GM18507 (cell line): ENCODE measurements at places on chromosomes 13 and 19.

- no peak for DNase-seq
Measured at GRCh38 chr13:24505256-24505655, 7.3 kb downstream of the PARP4 start.

DNA sequence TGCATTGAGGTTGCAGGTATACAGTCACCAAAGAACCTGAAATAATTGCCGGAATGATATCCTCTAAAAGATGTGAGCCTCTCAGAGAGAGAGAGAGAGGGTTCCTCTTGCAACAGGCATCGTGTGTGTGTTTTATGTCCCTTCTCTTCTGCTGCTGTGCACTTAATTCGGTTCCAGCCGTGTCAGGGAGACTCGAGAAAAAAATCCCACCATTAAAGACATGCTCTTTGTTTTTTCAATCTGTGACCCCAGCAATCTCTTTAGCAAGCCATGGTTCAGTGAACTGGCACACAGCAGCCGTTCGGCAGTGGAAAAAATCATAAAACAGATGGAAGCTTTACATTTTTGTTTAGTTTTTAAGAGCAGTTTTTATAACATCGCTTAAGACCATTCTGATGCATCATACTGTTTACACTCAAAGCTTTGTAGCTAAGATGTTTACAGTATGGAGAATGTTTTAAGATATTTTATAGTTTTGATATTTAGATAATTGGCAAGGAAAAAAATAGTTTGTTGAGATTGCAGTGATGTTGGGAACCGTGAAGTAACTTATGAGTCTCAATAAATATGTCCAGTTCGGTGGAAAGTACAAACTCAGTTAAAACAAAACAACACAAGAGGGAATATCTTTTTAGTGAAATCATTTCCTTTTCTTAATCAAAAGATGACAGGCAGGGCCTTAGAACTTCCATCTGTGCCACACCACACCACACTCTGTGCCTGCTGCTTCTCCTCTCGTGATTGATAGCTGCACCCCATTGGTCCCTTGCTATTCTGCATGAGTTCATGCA is 31.2 kb upstream of the ZNF536 start:
- DNase-seq = no peak

- no peak for DNase-seq
Measured at GRCh38 chr19:33405553-33406461, 32.3 kb downstream of the CEBPG start.

GRCh38 chr19:31783592-31783991 is 434.4 kb upstream of the TSHZ3 start:
- no peak for DNase-seq

- peak; percentile 32 for DNase-seq
Measured at GRCh38 chr19:6412447-6413091, 12.0 kb downstream of the KHSRP start.

GRCh38 chr19:20243629-20244028 is 76.6 kb downstream of the ZNF486 start:
- DNase-seq = no peak

- no peak for DNase-seq
Measured at GRCh38 chr13:107834717-107835116, 380.6 kb downstream of the LIG4 start.

- no peak for DNase-seq
Measured at GRCh38 chr19:17172624-17173345, 42.4 kb upstream of the USE1 start.

DNA sequence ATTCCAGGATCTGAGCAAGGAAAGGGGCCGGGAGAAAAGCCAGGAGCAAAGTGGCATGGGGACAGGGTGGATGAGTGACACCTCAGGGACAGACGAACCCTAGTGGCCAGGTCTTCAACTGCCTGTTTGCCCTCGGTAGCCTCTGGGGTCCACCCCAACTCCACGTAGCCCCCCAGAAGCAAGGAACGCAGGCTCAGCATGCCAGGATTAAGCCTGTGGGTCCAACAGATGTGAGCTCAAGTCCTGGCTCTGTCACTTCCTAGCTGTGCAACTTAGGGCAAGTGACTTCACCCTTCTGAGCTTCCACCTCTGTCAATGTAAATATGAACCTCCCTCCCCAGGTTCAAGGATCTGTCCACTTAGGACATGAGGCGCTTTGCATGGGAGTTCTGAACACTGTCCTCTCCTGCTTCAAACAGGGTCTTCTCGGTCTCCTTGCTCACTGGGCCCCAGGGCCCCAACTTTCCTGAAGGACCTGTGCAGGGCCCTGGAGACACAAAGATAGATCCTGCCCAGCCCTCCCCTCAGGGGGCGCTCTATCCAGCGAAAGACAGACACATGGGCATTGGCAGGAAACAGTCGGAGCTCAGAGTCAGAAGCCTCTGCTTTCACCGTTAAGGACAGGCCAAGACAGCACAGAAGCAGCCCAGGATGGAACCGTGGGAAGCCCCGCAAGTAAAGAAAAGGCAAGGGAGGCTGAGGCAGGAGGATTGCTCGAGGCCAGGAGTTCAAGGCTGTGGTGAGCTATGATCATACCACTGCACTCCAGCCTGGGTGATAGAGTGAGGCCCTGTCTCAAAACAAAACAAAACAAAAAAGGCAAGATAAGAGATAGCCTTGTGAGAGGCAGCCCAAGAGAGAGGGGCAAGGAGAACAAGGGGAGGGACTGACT is 13.2 kb downstream of the SYDE1 start:
- DNase-seq = no peak

DNA sequence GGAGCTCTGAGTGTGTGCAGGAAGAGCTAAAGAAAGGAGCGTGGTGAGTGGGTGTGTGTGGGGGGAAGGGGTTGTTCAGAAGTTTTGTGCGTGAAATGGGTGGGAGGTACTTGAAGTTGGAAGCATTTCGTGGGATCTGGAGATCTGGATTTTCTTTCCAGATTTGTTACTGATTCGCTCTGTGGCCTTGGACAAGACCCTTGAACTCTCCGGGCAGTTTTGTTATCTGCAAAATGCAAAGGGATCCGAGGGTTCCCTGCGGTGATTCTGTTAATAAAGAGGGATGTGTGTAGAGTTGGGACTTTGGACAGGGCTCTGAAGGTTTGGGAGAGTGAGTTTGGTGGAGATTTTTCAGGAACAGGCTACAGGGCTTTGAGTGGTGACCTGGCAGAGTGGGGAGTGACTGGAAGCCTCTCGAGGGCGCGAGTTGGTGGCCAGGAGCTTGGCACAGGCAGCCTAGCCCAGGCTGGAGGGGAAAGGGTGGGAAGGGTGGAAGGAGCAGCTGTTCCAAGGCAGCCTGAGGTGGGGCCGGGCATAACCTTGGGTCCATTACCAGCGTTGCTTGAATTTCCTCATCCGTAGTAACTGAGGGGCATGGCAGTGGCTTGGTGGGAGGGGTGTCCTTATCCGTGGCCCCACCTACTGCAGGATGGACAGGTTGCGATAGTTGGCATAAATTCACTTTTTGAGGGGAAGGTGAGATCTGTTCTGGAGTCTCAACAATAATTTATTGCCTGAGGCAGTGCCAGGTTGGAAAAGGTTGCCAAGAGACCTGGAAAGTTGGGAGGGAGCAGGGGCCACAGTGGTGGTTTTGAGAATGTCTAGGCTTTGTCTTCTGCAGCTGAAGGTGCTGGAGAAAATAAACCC is 2.1 kb downstream of the ACTN4 start:
- no peak for DNase-seq

GRCh38 chr19:51824281-51825005 is 29.5 kb downstream of the FPR3 start:
- DNase-seq = no peak

DNA sequence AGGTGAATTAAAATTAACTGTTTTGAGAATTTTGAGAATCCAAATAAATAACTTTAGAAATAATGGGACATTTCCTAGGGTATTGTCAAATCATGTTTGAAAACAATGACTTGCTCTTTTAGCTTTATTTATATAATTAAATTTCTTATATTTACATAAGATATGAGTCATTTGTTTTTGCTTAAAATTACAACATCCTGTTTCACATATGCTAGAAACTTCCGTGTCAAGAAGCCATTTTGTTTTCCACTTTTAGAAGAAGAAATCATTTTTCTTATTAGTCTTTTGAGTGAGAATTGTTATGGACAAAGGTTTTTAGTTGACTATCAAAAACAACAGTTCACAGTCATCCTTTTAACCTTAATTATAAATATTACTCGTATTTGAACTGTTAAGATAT is 48.2 kb downstream of the DPY19L3 start:
- DNase-seq = no peak

DNA sequence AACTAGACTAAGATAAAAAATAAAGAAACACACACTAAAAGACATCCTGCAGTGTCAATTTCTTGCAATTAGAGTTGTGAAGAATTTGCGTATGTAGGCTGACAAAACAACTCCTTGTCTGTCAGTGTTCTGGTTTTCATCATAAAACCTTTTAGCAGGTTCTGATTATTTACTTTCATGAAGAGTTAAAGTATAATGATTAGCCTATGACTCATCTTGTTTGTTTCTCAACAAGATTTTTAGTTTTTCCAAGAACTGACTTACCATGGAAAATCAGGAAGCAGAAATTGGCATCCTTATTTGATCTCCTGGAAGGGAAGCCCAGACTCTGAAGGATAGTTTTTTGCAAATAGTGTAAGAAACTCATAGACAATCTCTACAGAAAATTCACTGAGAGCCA is 848.7 kb upstream of the PCDH9 start:
- DNase-seq = no peak

DNA sequence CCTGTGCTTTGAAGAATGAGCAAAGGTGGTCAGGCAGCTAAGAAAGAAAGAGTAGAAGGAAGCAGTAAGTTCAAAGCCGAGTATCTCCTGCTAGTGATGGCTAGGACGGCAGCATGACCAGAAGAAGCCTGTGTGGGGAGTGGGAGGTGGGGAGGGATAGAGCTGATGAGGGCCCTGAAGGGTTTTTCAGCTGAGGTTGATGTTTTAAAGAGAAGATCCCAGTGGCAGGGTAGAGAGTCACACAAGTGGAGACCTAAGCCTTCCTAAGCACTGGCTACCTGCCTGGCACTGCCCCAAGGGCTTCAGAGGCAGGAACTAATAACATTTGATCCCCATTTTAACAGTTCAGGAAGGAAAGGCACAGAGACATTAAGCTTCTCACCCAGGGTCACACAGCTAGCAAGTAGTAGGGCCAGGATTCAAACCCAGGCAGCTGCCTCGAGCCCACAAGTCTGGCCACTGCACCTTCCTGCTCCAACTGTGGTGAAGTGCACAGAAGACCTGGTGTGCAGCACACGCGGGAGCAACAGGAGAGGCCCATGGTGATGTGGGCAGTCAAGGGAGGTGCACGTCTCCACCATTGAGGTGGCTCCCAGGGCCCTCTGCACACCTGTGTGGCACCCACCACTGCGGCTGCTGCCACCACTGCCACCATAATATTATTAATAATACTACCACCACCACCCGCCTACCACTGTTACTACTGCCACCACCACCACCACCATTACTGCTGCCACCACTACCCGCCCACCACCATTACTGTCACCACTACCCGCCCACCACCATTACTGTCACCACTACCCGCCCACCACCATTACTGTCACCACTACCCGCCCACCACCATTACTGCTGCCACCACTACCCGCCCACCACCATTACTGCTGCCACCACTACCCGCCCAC is 22.1 kb downstream of the CUL4A start:
- DNase-seq = no peak

DNA sequence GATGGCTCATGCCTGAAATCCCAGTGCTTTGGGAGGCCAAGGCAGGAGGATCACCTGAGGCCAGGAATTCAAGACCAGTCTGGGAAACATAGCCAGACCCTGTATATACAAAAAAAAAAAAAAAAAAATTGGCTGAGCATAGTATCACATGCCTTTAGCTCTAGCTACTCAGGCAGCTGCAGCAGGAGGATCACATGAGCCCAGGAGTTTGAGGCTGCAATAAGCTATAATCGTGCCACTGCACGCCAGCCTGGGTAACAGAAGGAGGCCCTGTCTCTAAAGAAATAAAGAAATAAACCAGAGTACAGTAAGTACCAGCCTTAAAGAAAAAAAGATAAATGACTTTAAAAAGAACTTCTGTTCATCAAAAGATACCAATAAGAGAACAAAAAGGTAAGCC is 52.9 kb downstream of the FAM124A start:
- no peak for DNase-seq

- no peak for DNase-seq
Measured at GRCh38 chr19:3550947-3551791, 6.2 kb downstream of the MFSD12 start.

DNA sequence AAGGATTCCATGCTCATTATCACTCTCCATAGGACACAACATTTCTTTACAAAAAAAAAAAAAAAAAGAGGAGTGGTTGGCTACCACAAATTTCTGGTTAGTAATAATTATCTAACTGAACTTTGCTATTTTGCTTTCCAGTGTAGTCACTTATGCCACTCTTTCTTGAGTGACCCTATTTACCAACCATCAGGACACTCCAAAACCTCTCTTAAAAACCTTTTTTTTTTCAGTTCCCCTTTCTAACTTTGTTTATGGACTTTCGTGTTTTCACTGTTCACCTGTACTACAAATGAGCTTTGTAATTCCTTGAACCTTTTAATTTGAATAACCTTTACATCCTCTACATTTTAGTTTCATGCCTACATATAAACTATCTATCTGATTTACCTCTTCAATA is 686.5 kb upstream of the PCDH9 start:
- no peak for DNase-seq

DNA sequence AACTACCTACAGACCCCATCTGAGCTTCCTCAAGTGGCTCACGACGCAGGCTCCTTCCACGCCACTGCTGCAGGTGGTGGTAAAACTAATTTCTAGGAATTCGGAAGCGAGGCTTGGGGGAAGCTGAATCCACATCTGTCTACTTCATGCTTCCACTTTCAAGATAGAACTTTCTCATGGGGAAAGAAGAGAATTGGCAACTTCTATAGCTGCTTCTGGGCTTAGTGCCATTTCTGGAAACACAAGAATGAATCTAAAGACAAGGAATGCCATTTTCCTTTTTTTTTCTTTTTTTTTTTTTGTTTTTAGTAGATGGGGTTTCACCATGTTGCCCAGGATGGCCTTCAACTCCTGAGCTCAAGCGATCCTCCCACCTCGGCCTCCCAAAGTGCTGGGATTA is 2.8 kb upstream of the NLRP12 start:
- no peak for DNase-seq
